H1 (cell line): ENCODE measurements at places on chromosomes 7 and 10.

DNA sequence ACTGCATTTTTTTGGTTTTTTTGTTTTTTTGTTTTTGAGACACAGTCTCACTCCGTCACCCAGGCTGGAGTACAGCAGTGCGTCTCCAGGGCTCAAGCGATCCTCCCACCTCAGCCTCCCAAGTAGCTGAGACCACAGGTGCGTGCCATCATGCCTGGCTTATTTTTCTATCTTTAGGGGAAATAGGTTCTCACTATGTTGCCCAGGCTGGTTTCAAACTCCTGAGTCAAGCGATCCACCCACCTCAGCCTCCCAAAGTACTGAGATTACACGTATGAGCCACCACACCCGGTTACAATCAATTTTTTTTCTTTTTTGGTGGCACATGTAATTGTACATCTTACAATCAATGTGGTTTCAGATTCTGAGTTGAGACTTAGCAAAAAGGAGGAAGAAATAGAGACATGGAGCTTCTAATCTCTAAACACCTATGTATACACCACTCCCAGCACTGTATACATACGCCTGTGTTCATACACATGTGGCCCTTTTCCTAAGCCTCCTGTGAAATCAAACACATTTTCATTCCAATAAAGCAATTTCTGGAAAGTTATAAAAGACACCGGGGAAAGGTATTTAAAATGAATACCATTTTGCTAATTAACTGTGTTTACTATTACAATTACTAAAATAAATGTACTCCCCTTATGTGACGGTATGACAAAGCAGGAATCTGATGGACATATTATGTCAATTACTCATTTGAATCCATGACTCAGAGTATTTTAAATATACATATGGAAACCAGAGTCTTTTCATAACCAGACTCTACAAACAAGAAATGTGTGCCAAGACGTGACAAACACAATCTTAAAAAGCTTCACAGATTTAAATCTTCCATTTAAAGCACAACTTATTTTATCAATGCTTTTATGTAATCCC lies 40.9 kb downstream of the SMURF1 start:
- DNase-seq = no peak

DNA sequence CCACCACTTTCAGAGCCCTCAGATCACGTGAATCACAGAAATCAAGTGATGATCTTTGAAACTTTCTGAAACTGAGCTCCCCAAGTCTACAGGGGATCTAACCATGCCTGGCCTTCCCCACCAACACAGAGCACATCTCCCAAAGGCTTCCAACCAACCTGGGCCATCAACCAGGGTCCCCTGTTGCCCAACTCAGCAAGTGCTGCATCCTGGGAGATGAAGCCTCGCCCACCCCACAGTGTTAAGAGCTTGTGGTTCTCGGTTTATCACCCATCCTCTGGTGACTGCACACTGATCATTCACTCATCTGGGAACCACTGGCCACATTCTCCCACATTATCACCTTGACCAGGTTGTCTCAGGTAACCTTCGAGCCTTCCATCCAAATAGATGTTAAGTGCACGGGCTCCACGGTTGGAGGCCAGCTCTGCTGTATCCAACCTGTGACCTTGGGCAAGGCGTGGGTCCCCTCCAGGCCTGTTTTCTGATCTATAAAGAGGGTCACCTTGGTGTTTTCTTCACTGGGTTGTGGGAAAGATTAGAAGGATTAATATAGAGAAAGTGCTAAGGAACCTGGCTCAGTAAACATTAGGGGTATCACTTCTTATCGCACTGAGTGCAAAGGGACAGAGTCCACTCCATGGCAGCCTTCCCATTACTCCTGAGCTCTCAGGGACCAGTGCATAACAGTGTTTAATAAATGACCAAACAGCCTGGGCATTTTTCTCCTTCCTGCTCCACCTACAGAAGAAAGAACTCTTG lies 3.6 kb downstream of the ZNF488 start:
- DNase-seq = peak; percentile 17

GRCh38 chr7:47556511-47557180 lies 25.3 kb downstream of the TNS3 start:
- no peak for DNase-seq

- DNase-seq = no peak
Observed at GRCh38 chr7:14400271-14400670, 410.8 kb upstream of the ETV1 start.
